ENCODE measurements at places on chromosomes 3 and 15.
A peak's percentile ranks its signal among the peaks of the same experiment; 100 is the strongest.

DNA sequence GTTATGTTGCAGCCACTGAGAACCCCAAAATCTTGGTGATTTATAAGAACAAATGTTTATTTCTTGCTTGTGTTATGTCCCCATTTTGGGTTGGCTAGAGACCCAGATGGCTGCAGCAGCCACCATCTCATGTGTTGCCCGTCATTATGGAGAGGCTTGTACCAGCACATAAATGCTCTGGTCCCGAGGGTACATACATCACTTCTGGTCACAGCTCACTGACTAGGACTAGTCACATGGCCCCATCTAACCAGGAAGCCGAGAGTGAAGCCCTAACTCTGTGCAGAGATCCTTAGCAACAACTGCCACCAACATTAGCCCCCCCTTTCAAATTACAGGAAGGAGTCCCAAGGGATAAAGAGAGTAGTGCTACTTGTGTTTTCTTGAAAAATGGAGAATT, 25.5 kb upstream of the HACD2 start:
- peak; percentile 82 for DNase-seq

- DNase-seq = peak; percentile 10
These were observed 67.2 kb downstream of the CACNA2D2 start for GRCh38 chr3:50436114-50436674.

DNA sequence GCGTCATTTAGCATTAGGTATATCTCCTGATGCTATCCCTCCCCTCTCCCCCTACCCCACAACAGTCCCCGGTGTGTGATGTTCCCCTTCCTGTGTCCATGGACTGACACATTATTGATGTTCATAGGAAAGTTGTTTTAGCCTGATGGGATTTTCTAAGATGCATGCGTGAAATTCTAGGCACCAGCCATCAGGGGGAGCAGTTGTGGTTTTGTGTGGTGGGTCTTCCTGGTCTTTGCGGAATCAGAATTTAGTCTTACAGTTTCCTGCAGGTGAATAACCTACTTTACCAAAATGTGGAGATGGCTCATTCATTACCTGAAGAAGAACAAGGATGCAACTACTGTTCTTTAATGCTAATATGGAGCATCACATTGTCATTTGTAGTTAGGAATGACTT, 455.0 kb upstream of the THBS1 start:
- DNase-seq = no peak

DNA sequence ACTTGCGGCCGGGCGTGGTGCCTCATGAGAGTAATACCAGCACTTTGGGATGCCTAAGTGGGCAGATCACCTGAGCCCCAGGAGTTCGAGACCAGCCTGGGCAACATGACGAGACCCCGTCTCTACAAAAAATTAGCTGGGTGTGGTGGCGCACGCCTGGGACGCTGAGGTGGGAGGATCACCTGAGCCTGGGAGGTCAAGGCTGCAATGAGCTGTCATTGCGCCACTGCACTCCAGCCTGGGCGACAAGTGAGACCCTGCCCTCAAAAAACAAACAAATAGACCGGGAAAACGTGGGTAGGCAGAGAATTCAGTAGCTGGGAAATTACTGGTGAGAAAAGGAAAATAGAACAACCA, 667 bp downstream of the UMPS start:
- no peak for DNase-seq

DNA sequence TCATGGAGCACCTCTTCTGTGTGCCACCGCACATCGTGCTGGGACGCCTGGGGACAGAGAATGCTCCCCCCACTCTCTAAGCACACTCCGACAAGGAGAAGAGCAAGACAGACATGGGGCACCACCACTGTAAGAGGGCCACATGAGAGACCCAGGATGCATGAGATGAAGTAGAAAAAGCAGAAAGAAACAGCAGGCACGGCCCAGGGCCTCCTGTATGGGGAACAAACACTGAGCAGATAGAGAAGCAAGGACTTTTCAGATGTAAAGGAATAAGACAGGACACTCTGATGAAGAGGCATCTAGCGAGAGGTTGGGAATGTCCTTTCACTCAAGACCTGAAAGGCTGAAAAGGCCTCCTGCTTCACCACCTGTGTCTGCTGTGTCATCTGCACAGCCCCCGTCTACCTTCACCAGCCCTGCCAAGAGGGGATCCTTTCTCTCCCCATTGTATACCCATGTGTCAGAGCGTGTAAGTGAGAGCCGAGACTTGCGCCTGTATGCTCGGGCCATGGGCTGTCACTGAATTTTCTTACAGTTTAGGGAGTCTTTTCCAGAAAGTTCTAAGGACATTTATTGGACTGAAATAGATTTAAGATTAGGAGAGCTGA, 125.6 kb downstream of the LRRK1 start:
- no peak for DNase-seq

DNA sequence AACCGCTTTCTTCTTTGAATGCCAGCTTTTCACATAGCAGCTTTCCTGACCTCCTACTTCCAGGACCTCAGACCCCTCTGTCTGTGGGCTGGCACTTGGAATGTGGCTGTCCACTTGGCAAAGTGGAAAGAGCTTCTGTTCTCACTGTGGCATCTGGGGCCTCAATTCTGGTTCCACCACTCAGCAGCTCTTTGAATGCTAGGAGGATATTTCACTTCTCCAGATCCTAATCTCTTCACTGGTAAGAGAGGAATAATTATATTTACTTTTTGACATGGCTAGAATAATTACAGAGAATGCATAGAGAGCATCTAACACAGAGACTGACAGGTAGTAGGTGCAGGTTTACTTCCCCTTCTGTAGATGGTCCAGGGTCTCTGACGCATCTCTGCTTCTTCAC, 405.9 kb downstream of the LPP start:
- no peak for DNase-seq

DNA sequence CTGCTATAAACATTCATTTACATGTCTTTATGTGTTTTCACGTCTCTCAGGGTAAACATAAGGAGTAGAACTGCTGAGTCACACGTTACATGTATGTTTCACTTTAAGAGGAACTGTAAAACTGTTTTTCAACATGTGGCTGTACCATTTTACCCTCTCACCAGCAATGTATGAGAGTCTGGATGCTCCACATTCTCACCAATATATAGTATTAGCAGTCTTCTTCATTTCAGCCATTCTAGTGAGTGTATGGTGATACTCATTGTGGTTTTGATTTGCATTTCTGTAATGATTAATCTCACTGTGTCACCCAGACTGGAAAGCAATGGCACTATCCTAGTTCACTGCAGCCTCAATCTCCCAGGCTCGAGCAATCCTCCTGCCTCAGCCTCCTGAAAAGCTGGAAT, 37.1 kb downstream of the PHC3 start:
- DNase-seq = no peak
